ENCODE measurements at places on chromosomes 2 and 18.

DNA sequence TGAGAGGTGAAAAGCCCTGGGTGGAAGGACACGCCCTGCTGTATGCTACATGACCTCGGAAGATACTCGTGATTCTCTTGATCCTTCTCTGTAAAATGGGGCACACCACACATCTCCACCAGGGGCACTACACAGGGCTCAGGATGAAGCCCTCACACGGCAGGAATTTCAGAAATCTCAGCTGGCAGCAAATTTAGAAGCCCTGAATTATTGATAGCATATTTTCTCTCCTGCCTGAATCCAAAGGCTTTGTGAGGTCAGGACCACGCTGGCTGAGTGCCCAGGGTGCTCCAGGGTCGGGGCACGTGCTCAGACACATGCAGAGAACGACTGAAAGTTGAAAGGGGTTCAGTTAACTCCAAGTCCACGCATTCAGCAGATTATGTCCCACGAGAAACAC is 42.1 kb upstream of the GALR1 start:
- peaks cover 20% of the 10 kb centered on the region for H3K27me3 ChIP-seq
- peak overlapping the region; percentile 65 for H3K4me3 ChIP-seq
- peaks cover 46% of the 10 kb centered on the region for H3K4me1 ChIP-seq
- no peaks in the 10 kb centered on the region for H3K36me3 ChIP-seq

DNA sequence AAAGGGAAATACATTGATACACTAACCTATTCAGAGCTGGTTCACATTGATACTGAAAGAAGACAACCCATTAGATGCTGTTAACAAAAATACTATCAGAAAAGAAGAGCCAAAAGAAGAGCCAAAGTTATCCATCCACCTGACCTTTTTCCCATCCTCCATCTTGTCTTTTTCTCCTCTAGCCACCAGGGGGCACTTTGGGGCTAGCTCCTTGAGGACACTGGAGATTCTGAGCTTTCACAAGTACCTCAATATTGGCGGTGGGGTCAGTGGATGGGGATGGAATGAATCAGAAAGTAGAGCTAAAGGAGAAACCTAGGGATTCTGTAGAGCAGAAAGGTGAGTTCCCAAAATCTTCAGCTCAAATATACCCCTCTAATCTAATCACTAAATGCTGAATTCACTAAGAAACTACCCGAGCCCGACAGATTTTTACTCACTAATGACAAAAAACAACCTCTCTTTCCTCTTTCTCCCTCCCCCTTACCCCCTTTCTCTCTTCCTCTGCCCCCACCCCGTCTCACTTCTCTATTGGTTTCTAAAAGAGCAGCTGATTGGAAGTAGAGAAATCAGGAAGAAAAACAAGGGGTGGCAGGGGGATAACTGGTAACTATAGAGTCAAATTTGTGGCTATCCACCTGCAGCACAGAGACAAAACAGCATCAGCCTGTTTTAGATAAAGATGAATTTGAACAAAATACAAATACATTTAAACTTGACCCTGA is 203.3 kb downstream of the TCF4 start:
- H3K4me3 ChIP-seq: no peak overlapping the region
- H3K4me1 ChIP-seq: peaks cover 37% of the 10 kb centered on the region
- H3K36me3 ChIP-seq: peaks cover 44% of the 10 kb centered on the region

- no peak for DNase-seq
- no peaks in the 10 kb centered on the region for H3K4me1 ChIP-seq
- H3K4me3 ChIP-seq: no peak overlapping the region
- no peak overlapping the region for H3K27ac ChIP-seq
- no peaks in the 10 kb centered on the region for H3K36me3 ChIP-seq
Observed at GRCh38 chr2:50116096-50117010, 915.6 kb downstream of the NRXN1 start.

- H3K27me3 ChIP-seq: peaks cover 1% of the 10 kb centered on the region
- H3K4me1 ChIP-seq: no peaks in the 10 kb centered on the region
- DNase-seq: no peak
- H3K27ac ChIP-seq: no peak overlapping the region
- no peaks in the 10 kb centered on the region for H3K36me3 ChIP-seq
- H3K4me3 ChIP-seq: no peak overlapping the region
Observed at GRCh38 chr2:167424221-167424620, 535.9 kb downstream of the XIRP2 start.

DNA sequence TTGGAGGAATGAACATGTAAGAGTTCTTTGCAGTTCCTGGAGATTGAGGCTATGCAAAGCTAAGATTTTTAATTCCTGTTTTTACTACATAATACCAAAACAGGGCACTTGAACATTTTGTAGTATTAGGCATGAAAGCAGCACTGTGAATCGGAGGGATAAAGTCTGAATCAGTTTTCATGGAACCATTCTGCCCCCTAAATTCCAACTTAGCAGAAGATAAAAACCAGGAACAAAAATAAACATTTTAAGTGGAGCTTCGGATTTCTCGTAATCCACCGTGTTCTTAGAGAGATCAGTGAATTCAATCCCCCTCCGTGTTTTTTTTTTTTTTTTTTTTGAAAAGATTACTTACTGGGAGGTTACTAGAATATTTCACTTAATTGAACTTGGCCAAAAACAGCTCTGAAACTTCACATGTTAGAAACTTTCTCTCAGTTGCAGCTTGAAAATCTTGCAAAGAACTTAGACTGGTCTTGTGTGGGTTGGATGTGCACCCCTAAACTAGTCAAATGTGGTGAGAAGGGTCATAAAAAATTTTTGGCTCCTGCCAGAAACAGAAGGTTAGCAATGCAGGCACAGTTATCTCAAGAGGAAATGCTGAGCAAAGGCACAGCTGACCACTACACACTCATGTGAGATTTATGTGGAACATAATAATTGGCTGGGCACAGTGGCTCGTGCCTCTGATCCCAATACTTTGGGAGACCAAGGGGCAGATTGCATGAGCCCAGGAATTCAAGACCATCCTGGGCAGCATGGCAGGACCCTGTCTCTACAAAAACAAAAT is 145.4 kb upstream of the RNF152 start:
- H3K4me3 ChIP-seq: peak overlapping the region; percentile 60
- DNase-seq: peak; percentile 27
- no peaks in the 10 kb centered on the region for H3K36me3 ChIP-seq
- H3K27ac ChIP-seq: peak overlapping the region; percentile 53

- no peaks in the 10 kb centered on the region for H3K36me3 ChIP-seq
- peak; percentile 22 for DNase-seq
- no peaks in the 10 kb centered on the region for H3K4me1 ChIP-seq
Observed at GRCh38 chr2:136384531-136385303, 266.8 kb upstream of the CXCR4 start.

All from HFFc6 (cell line).